Glutamatergic neuron (in vitro differentiated cells): ENCODE measurements at places on chromosomes 12 and 14. TPM values are rescaled to one million over a fixed set of nuclear protein-coding genes. Genes with fewer than 3 reads are reported as not detected.

DNA sequence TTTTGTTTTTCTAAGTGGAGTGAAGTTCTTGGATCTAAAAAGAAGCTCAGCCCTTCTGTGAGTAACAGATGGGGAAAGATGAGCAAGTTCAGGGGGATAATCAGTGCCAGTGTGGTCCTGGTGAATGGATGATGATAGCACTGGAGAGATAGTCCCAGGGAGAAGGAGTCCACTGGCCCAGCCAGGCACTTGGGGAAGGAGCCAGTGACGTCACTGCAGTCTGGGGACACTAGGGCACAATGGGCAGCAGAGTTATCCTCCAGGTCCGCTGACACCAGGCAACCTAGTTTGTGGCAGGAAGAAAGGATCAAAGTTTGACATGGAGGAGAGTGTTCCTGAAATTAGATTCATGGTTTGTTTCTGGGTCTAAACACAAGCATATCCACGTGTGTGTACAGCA lies 101.5 kb downstream of the NTF3 start:
- H3K27me3 ChIP-seq, result no peaks in the 10 kb centered on the region
- no peak overlapping the region for H3K27ac ChIP-seq
- DNase-seq, result no peak
- peaks cover 9% of the 10 kb centered on the region for H3K36me3 ChIP-seq

RECQL gene
- 20.0 TPM for total RNA-seq

GRCh38 chr12:123250471-123251383 lies 17.5 kb downstream of the MTRFR start:
- no peak overlapping the region for H3K4me3 ChIP-seq
- peaks cover 9% of the 10 kb centered on the region for H3K4me1 ChIP-seq
- no peak for DNase-seq
- H3K27ac ChIP-seq, result peak overlapping the region; percentile 38

DNA sequence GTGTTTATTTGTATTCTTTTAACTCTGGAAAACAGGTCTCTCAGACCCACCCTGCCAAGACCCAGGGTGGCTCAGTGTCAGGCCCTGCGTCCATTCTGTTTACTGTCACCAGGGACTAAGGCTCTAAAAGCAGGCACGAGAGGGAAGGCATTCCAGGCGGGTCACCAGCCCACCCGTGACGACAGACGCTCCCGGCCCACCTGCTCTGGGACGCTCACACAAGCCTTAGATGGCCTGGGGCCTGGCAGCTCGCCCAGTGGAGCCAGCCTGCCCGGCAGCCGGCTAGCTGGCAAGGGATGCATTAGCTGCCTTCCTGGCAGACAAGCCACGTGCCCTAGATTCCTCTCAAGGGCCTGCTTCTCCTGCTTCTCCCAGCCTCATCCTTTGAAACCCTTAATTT lies 9.2 kb upstream of the NUAK1 start:
- H3K27ac ChIP-seq, result no peak overlapping the region
- no peaks in the 10 kb centered on the region for H3K36me3 ChIP-seq
- H3K27me3 ChIP-seq, result no peaks in the 10 kb centered on the region
- H3K4me3 ChIP-seq, result no peak overlapping the region
- H3K4me1 ChIP-seq, result peaks cover 4% of the 10 kb centered on the region

SIX6 gene
- total RNA-seq, result not detected

DNA sequence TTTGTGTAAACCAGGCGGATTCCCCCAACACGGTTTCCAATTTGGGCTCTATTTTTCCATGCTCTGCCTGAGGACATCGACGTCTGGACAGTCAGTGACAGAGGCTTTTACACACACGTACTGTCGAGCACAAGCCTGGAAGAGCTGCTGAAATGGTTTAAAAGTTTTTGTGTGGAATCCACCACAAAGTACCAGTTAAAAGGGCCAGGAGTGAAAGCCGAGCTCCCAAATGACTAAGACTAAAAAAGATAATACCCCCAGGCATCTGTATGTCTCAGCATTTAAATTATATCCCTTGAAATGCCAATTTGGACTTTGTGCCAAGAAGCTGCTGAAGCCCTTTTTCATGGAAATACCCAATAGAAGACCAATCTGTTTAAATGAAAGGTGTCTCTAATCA lies 173.2 kb downstream of the EGLN3 start:
- peaks cover 9% of the 10 kb centered on the region for H3K4me1 ChIP-seq
- H3K4me3 ChIP-seq, result no peak overlapping the region
- no peaks in the 10 kb centered on the region for H3K36me3 ChIP-seq
- DNase-seq, result no peak
- H3K27me3 ChIP-seq, result no peaks in the 10 kb centered on the region
- H3K27ac ChIP-seq, result no peak overlapping the region

DNA sequence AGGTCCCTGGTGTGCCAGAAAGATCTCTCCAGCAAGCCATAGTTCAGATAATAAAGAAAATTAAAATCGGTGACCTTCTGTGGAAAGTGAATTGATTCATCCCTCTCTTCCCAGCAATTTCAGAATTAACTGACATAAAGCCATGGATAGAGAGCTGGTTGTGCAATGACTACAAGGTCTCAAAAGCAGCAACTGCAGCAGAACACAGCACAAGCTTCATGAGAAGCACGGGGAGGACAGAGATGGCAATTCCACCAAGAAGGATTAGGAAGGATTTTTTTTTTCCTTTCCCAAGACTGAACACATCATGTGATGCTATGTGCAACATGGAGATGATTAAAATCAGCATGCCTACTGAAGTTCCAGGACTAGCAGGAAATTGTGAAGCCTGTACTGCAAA lies 154.9 kb upstream of the PLEKHG7 start:
- H3K27me3 ChIP-seq, result peaks cover 1% of the 10 kb centered on the region
- no peak overlapping the region for H3K4me3 ChIP-seq
- no peaks in the 10 kb centered on the region for H3K36me3 ChIP-seq
- DNase-seq, result no peak
- peaks cover 16% of the 10 kb centered on the region for H3K4me1 ChIP-seq

MYBPC1 gene
- not detected for total RNA-seq

DNA sequence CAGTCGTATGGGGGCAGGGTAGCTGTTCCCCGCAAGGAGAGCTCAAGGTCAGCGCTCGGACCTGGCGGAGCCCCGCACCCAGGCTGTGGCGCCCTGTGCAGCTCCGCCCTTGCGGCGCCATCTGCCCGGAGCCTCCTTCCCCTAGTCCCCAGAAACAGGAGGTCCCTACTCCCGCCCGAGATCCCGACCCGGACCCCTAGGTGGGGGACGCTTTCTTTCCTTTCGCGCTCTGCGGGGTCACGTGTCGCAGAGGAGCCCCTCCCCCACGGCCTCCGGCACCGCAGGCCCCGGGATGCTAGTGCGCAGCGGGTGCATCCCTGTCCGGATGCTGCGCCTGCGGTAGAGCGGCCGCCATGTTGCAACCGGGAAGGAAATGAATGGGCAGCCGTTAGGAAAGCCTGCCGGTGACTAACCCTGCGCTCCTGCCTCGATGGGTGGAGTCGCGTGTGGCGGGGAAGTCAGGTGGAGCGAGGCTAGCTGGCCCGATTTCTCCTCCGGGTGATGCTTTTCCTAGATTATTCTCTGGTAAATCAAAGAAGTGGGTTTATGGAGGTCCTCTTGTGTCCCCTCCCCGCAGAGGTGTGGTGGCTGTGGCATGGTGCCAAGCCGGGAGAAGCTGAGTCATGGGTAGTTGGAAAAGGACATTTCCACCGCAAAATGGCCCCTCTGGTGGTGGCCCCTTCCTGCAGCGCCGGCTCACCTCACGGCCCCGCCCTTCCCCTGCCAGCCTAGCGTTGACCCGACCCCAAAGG lies 804 bp downstream of the GAPDH start:
- peaks cover 23% of the 10 kb centered on the region for H3K4me1 ChIP-seq
- peaks cover 3% of the 10 kb centered on the region for H3K36me3 ChIP-seq
- peak; percentile 90 for DNase-seq
- H3K27me3 ChIP-seq, result peaks cover 17% of the 10 kb centered on the region
- H3K4me3 ChIP-seq, result peak overlapping the region; percentile 95

MCRS1 gene
- 103 TPM for total RNA-seq

TDRD9 gene
- not detected for total RNA-seq

GRCh38 chr12:125919856-125920470 lies 854.7 kb downstream of the AACS start:
- no peaks in the 10 kb centered on the region for H3K36me3 ChIP-seq
- DNase-seq, result no peak
- H3K27ac ChIP-seq, result no peak overlapping the region
- H3K27me3 ChIP-seq, result peaks cover 6% of the 10 kb centered on the region
- H3K4me3 ChIP-seq, result no peak overlapping the region

DNA sequence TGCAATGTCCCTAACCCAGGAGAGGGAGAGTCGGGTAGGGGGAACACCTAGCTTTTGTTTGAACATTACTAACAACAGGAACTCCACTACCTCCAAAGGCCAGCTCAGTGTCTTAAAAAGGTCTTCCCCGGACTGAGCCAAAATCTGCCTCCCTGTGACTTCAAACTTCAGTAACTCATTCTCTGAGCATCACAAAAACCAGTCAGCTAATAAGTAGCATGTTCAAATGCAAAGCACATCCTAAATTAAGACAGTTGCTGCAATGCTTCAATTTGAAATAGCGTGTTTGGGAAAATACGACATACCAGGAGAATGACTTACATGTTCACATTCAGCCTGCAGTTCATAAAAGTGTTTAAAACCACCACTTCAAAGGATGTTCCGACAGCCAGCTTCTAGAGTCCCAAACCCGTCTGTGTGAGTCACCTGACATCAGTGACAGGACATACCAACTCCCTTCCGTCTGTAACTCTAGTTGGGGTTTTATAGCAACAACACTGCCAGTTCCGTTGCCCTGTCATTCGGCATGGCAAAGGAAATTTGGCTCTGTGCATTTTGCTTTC lies 13.0 kb downstream of the ZFP36L1 start:
- peaks cover 1% of the 10 kb centered on the region for H3K4me1 ChIP-seq
- peaks cover 2% of the 10 kb centered on the region for H3K27me3 ChIP-seq
- H3K27ac ChIP-seq, result no peak overlapping the region

GRCh38 chr14:30779210-30779609 lies 95.1 kb upstream of the COCH start:
- H3K4me1 ChIP-seq, result no peaks in the 10 kb centered on the region
- H3K4me3 ChIP-seq, result no peak overlapping the region
- H3K36me3 ChIP-seq, result no peaks in the 10 kb centered on the region
- DNase-seq, result no peak
- no peak overlapping the region for H3K27ac ChIP-seq

- H3K36me3 ChIP-seq, result peaks cover 5% of the 10 kb centered on the region
- H3K27me3 ChIP-seq, result no peaks in the 10 kb centered on the region
- DNase-seq, result no peak
These were observed 41.7 kb downstream of the RIC8B start for GRCh38 chr12:106816231-106816630.

BATF gene
- total RNA-seq, result not detected

KRT77 gene
- not detected for total RNA-seq

- DNase-seq, result no peak
- no peak overlapping the region for H3K27ac ChIP-seq
- peaks cover 4% of the 10 kb centered on the region for H3K36me3 ChIP-seq
- peaks cover 2% of the 10 kb centered on the region for H3K27me3 ChIP-seq
- H3K4me1 ChIP-seq, result peaks cover 21% of the 10 kb centered on the region
- H3K4me3 ChIP-seq, result no peak overlapping the region
These were observed 41.4 kb downstream of the FUT8 start for GRCh38 chr14:65453807-65454480.

DNAJC22 gene
- total RNA-seq, result 4.5 TPM

CLEC4D gene
- not detected for total RNA-seq

VTI1B gene
- total RNA-seq, result 77.7 TPM

GRCh38 chr12:124240493-124240892 lies 54.4 kb upstream of the RFLNA start:
- peaks cover 12% of the 10 kb centered on the region for H3K36me3 ChIP-seq
- no peak overlapping the region for H3K4me3 ChIP-seq
- no peaks in the 10 kb centered on the region for H3K4me1 ChIP-seq
- H3K27me3 ChIP-seq, result peaks cover 7% of the 10 kb centered on the region
- no peak for DNase-seq
- no peak overlapping the region for H3K27ac ChIP-seq

INHBC gene
- total RNA-seq, result not detected

DNA sequence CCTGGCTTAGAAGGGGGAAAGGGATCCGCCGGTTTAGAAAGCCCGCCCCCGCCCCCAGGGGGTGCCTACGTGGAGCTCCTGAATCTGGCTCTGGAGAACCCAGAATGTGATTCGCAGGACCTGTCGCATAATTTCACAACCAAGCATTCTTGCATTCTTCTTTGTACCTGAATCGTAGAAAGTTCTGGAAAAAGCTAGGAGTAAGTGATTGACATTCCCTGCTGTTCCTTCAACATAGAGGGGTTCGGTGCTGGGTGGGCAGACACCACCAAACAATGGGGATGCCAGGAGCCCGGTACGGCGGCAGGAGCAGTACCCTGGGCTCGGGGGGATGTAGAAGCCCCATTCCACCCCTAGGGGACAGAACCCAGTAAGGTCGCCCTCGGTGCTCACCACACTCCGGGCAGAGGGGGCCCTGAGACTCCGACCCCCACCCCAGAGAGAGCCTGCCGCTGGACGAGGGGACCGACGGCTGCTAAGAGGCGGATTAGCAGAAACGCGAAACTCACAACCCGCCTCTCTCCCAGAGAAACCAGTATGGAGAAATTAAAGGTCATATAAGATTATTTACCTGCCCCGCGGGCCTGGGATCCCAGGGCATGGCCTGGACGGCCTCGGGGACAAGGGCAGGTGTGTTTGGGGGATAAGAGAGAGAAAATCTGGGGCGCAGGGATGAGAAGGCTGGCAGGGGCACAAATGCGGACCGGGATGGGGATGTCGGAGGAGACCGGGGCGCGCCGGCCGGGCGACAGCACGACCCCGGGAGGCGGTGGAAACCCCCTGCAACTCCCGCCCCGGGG lies 520 bp downstream of the CSRP2 start:
- H3K36me3 ChIP-seq, result no peaks in the 10 kb centered on the region
- peak overlapping the region; percentile 91 for H3K27ac ChIP-seq
- peak; percentile 40 for DNase-seq
- H3K4me1 ChIP-seq, result peaks cover 8% of the 10 kb centered on the region

DNA sequence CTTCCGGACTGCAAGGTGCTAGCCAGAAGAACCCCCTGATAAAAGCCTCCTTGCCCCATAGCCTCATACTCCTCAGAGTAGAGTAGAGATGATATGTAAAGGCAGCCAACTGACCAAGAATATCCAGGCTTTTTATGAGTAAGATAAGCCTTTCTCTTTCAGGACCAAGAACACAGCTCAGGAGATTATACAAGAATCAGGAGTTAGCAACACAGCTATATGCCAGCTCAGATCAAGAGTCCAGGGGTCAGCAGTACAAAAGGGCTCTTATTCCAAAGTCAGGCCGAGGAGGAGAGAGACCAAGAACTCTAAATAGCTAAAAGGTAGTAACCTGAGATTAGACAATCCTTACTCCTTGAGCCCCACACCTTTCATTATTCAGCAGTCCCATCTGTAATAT lies 135.3 kb downstream of the BTG1 start:
- no peaks in the 10 kb centered on the region for H3K36me3 ChIP-seq
- DNase-seq, result no peak
- H3K27ac ChIP-seq, result no peak overlapping the region
- no peaks in the 10 kb centered on the region for H3K27me3 ChIP-seq
- H3K4me1 ChIP-seq, result peaks cover 5% of the 10 kb centered on the region

DNA sequence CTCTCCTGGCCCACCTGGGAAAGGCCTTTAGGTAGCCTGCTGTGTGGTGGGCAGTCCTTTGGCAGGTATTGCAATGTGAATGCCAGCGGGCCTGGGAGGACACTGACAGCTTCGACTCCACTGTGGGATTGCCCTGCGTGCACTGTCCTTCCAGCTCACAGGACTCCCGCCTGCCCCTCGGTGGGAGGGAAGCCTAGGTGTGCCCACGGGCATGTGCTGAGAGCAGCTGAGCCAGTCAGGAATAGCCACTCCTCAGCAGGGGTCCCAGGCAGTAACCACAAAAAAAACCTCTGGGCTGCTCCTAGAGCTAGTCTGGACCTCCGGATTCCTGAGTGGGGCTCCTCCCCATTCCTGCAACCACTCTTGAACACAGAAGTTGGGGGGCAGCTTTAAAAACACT lies 278.2 kb downstream of the FOXN3 start:
- H3K4me3 ChIP-seq, result no peak overlapping the region
- peaks cover 5% of the 10 kb centered on the region for H3K27me3 ChIP-seq
- H3K27ac ChIP-seq, result no peak overlapping the region
- DNase-seq, result no peak

CCDC175 gene
- not detected for total RNA-seq
